Aorta (tissue), 5 donors: ENCODE measurements at places on chromosomes 3 and 15. TPM values are rescaled to one million over a fixed set of nuclear protein-coding genes. Genes with fewer than 3 reads are reported as not detected.
A peak's percentile ranks its signal among the peaks of the same experiment; 100 is the strongest.

GATA2 gene
- total RNA-seq = 12.5 TPM

DNA sequence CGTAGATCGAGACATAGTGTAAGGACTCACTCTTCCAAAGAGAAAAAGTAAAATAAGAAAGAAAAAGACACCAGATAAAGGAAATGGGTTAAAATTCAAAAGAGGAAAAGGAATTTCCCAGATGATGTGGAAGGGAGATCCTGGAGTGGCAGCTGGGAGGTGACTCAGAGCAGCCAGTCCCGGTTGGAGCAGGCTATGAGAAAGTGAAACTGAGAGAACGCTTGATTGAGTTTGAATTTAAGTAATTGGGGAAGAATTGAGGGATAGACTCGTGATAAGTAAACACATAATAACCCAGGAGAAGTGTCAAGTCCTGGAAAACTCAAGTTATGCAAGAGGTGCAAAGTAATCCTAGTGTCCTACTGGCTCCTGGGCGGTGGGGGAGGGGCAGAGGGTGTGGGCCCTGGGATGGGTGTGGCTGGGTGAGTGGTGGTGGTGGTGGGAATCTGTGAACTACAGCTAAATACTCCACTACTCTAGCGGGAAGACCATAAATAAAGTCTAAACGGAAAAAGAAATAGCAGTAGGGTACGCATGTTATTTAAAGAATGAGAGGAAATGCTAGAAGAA, 1.2 kb downstream of the PRR20G start:
- no peak overlapping the region for H3K4me3 ChIP-seq
- H3K4me1 ChIP-seq = no peaks in the 10 kb centered on the region

DNA sequence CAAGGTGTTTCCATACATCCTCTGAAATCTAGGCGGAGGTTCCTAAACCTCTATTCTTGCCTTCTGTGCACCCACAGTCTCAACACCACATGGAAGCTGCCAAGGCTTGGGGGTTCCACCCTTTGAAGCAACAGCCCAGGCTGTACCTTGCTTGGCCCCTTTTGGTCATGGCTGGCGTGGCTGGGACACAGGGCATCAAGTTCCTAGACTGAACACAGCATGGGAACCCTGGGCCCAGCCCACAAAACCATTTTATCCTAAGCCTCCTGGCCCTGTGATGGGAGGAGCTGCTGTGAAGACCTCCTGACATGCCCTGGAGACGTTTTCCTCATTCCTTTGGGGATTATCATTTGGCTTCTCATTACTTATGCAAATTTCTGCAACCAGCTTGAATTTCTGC, 739.0 kb upstream of the NECTIN3 start:
- no peaks in the 10 kb centered on the region for H3K4me1 ChIP-seq
- no peaks in the 10 kb centered on the region for H3K27me3 ChIP-seq
- no peak overlapping the region for H3K4me3 ChIP-seq
- DNase-seq = no peak
- H3K36me3 ChIP-seq = no peaks in the 10 kb centered on the region

TMC3 gene
- 0.81 TPM for total RNA-seq

CISH gene
- 8.3 TPM for total RNA-seq

NPAP1 gene
- not detected for total RNA-seq

- H3K4me1 ChIP-seq = no peaks in the 10 kb centered on the region
- no peak overlapping the region for H3K27ac ChIP-seq
- H3K27me3 ChIP-seq = no peaks in the 10 kb centered on the region
- no peak for DNase-seq
Observed at GRCh38 chr3:17905996-17906395, 163.6 kb upstream of the TBC1D5 start.

GRCh38 chr3:136658946-136659682, 93.1 kb downstream of the STAG1 start:
- H3K4me1 ChIP-seq = no peaks in the 10 kb centered on the region
- DNase-seq = peak; percentile 51
- H3K36me3 ChIP-seq = no peaks in the 10 kb centered on the region
- H3K27me3 ChIP-seq = no peaks in the 10 kb centered on the region
- no peak overlapping the region for H3K27ac ChIP-seq
